ENCODE measurements at places on chromosomes 2 and 18. TPM values are rescaled to one million over a fixed set of nuclear protein-coding genes. Genes with fewer than 3 reads are reported as not detected.

Gene CNOT11
- total RNA-seq = 52.6 TPM

Gene MBD5
- 10.7 TPM for total RNA-seq

Gene PUM2
- total RNA-seq = 15.6 TPM

Gene RGPD8
- total RNA-seq = 3.2 TPM

Gene MAP3K20
- 91.4 TPM for total RNA-seq

Gene TCF23
- total RNA-seq = not detected

Gene LRRTM1
- not detected for total RNA-seq

Gene ARL4C
- total RNA-seq = 58.9 TPM

Gene AKAIN1
- not detected for total RNA-seq

Gene BOLL
- total RNA-seq = not detected

Measured in hair follicular keratinocyte (primary cell).